ENCODE measurements at places on chromosomes 2 and 18. TPM values are rescaled to one million over a fixed set of nuclear protein-coding genes. Genes with fewer than 3 reads are reported as not detected.
A peak's percentile ranks its signal among the peaks of the same experiment; 100 is the strongest.

KCNE4 gene
- total RNA-seq: 21.2 TPM

- DNase-seq: peak; percentile 44
Measured at GRCh38 chr18:49768051-49768391, 45.3 kb downstream of the ACAA2 start.

- no peak for DNase-seq
Measured at GRCh38 chr2:142825861-142826260, 51.6 kb upstream of the KYNU start.

DNA sequence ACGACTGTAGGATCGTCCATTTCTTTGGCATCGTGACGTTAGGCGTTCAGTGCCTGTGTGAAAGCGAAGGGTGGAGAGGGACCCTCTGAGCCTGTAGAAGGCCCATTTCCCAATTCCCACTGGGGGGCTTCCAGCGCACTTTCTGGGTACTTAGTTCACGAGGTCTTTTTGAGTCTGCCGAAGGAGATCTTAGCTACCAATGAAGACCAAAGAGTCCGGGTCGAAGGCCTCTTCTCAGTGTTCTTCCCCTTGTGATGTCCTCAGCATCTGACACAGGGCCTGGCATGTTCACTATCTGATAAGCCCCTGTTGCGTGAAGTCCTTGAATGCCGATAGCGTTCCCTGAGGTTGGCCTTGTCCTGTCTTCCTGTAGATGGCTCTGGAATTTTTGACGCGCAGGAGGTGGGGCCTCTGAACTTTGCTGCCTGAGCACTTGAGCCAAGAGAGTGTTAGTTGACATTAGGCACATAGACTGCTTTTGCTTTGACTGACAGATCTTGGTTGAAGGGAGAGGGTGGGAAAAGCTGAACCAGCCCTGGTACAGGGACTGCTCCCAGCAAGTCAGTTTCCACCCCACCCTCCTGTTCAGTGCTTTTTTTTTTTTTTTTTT is 52.8 kb downstream of the LDLRAD4 start:
- DNase-seq: peak; percentile 44

ZC3H8 gene
- 6.0 TPM for total RNA-seq

DNA sequence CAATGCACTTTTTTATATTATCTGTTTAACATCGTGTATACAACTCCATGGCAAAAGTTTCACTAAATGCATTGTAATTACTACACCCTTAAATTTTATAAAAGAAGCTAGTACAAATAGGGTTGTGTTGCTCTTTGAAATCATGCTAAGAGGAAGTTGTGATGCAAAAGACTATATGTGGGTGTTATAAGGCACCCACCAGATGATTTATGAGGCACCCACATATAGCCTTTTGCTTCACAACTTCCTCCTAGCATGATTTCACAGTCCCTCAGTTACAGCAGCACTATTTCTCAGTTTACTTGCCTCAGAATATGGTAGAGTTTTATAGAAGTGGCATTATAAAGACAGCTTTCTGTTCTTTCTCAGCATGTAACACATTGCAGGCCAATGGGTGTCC is 277.3 kb upstream of the DOK6 start:
- DNase-seq: no peak

DNA sequence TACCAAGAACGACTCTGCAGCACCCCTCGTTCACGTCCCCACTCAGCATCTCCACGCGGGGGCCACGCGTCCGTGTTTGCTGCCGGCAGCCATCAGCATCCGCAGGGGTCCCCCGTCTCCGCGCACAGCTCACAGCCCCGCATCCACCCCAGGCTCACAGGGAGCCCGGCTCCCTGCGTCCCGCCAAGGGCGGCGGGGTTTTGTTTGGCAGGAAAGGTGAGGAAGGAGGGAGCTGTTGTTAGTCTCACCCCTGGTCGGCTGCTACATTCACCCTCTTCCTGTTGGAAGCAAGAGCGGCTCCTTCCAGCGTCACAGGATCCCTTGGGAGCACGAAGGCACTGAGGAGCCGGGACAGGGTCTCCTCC is 131.0 kb upstream of the CTDP1 start:
- no peak for DNase-seq

STON1 gene
- 44.7 TPM for total RNA-seq

DNA sequence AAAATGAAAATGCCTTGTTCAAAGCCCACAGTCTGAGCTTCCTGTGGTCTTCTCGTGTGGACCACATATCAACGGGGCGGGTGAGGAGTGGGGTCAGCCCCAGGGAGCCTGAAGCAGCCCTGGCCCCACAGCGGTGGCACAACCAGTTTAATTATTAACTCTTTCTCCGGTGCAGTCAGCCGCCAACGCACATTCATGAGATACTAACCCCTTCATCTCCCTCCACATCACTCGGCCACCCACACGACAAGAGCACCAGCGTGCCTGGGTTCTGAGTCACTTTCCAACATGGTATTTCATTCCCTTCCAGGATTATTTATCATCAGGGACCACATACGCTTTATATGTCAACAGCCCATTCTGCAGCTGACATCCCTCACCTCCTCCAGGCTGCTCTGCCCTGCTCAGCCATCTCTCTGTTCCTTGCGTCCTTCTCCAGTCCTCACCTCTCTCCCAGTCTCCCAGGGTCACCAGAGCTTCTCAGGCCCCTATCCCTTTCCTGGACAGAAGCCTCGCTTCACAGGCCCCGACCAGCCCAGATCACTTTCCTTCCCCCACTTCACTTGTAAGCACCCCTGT is 48.0 kb upstream of the ID2 start:
- peak; percentile 62 for DNase-seq

GRCh38 chr2:203869223-203870042 is 1.9 kb downstream of the CTLA4 start:
- DNase-seq: no peak

- no peak for DNase-seq
Measured at GRCh38 chr2:60439219-60439974, 114.1 kb downstream of the BCL11A start.

- no peak for DNase-seq
Measured at GRCh38 chr2:163863073-163863472, 127.3 kb upstream of the FIGN start.

GRCh38 chr2:85435220-85435958 is 16.9 kb downstream of the SH2D6 start:
- no peak for DNase-seq

DNA sequence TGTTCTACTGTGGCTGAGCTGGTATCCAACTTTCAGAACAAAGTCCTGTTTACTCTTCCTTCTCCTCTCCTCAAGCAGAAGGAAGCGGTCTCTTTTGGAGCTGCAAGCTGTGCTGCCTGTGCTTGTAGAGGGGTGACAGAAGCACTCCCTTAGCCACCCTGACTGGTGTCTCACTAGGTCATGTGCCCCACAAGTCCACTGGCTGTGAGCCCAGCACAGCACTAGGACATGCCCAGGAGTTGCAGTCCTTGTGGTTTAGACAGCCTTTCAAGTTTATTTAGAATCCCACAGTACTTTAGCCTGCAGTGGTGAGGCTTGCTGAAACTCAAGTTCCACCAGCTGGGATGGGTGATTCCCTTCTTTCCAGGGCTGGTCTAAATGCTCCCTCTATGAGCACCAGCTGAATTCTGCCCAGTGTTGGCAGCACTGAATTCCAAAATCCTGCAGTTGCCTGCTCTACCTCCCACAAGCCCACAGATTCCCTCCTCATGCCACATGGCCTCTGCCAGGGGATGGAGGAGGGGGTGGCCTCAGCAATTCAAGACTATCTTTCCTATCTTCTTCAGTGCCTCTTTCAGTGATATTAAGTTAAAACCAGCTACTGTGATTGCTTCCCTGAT is 61.2 kb downstream of the CCDC85A start:
- DNase-seq: no peak

PDE11A gene
- 1.4 TPM for total RNA-seq

GRCh38 chr2:151422917-151423439 is 13.3 kb downstream of the RIF1 start:
- DNase-seq: no peak

GRCh38 chr2:181235683-181236459 is 221.3 kb upstream of the ITGA4 start:
- DNase-seq: no peak

SLC20A1 gene
- total RNA-seq: 43.6 TPM

VWC2L gene
- 0.10 TPM for total RNA-seq

DNA sequence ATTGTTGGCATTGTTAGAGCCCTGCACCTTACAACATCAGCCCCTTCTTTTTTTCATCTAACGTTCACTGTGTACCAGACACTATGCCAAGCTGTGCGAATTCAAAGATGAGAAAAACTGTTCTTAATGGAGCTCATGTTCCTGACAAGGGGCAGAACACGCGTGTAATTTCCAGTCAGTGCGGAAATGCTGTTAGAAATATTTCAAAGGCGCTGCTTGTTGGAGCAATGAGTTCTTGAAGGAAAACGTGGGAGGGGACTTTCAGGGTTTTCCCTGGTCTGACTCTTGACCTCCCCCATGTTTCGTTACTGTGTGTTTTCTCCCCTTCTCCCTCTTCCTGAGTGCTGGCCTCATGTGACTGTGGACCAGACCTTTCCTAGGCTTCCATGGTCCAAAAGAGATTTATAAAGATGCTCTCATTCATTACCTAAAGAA is 1.5 kb downstream of the MTHFD2 start:
- no peak for DNase-seq

- DNase-seq: no peak
Measured at GRCh38 chr2:126916744-126917143, 18.1 kb downstream of the TEX51 start.

- DNase-seq: no peak
Measured at GRCh38 chr2:180699657-180700361, 280.6 kb upstream of the UBE2E3 start.

SIGLEC15 gene
- 0.46 TPM for total RNA-seq

DNA sequence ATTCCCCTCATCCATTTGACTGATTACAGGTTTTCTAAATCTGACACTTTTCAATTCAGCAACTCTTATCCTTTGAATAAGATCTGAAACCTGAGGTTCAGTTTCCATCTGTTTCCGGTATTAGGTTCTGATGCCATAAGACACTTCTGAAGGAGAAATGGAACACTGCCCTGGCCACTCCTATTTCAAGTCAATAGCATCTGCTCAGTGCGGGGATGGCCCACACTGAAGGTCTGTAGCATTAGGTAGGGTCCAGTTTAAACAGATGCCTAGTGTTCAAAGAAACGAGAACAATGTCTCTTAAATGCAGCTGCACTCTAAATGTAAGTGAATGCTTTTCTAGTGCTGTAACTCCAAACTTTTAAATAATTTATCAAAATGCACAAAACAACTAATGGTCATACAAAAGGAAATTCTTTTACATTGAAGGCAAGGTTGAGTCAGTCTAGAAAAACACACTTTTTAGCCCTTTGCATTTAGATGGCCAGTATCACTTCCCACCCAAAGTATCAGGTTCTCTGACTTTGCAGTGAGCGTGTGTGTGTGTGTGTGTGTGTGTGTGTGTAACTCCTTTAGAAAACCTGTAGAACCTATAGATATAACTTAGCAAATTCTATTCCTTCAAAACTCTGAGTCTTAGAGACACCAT is 78.2 kb downstream of the STK39 start:
- no peak for DNase-seq

- DNase-seq: no peak
Measured at GRCh38 chr2:103773884-103774283, 1012.1 kb downstream of the TMEM182 start.

DNA sequence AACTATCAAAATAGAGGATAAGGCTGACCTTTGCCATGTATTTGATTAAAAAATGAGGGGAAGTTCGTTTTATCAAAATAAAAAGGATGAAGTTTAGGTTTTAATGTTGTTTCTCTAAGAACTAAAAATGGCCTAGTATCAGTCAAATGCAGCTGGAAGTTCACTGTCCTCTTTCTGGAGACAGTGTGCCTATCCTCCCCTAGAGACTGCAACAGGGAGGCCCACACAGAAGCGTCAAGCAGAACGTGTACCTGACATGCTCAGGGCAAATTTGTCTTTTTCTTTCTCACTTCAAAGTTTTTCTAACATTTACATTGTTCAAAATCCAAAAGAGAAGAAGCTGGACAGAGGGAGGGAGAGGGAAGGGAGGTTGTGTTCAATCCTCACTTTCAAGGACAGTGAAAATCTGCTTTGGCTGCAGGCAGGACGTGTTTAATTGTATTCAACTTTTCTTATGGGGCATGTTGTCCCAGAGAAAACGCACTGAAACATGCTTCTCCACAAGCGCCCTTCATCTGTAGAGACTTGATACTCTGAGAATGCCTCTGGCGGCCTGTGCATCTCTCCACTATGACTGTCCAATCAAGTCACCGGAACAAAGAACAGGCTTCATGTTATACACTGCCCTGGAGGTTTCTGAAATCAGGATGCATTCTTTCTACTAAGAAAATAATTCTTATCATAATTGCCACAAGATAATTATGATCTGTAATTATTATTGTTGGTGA is 65.1 kb downstream of the FAM210A start:
- no peak for DNase-seq
